ENCODE measurements at places on chromosomes 12 and 14. TPM values are rescaled to one million over a fixed set of nuclear protein-coding genes. Genes with fewer than 3 reads are reported as not detected.

DNA sequence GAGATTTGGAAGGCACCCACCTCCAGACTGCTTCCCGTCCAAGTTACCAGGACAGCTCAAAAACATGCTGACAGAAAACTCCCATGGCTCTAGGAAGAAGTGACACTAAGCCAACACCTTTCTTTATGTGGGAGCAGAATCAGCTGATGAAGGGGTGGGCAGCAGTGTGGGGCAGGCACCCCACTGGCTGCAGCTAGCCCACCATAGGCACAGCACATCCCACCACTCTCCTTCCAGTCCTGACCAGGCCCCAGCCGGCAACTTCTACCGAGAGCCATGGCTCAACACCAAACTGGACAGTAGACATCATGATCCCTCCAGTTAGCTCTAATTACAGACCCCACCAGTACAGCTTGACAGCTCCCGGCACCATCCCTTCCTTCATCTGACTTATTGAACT is 45.0 kb downstream of the SH2B3 start:
- DNase-seq: no peak

DNA sequence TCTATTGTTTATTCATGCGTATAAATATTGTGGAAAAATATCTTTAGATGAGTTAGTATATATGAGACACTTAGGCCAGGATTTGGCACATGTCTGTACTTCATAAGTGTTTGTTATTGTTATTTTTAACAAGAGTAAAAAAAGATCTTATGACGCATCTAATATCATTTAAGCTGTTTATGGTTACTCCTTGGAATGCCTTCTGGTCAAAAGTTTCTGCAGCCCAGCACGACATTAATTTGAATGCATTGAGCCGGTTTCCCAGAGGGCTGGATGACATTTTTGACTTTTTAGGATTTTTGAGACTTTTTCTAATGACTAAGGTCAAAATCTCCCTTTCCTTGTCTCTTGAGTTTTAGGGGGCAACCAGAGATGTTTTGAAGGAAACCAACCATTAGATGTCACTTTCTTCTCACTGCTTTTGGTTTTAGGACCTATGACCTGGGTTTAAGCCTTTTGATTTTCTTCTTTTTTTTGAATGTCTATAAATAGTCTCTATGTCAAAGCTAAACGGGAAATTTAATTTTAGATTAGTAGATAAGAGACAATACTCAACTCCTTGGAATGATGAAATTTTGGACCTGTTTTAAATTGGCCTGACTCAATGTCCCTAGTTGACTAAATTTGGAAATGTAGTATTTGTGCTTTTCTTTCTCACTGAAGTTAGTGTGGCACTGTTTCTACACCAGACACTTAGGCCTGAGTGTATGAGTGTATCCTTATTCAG is 215.5 kb downstream of the AEBP2 start:
- DNase-seq: peak; percentile 55

- DNase-seq: no peak
Measured at GRCh38 chr14:50800032-50800431, 30.9 kb downstream of the NIN start.

DNA sequence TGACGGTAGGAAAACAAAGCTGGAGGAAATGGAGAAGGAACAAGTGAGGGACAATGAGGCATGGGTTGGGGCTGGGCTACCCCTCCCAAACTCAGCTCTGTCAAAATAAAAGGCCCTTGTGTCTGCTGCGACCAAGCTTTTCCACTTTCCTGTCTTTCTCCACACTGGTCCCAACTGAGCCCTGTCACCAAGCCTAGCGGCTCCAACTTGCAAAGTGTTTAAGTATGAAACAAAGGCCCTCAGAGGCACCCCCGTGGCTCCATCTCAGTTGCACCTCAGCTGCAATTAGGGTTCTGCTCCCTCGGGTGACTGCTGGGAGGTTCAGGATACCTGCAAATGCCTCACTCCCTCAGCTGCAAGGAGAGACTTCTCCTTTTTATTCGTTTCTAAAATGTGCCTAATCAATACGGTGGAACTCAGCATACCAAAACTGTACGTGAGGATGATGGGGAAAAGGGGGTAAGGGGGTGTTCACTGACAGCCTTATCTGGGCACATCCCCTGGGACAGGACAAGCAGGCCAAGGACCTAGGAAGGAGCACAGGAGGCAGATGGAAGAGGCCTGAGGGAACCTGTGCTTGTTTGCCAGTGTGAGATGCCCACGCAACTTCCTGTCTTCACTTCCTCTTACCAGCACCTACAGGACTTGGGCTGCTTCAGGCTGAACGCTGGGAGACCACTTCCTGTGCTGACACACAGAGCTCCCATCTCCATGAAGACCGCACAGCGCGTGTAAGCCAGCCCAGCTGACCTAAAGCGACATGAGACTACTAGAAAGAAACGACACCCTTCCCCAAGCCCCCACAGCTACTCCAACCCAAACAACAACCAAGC is 8.9 kb downstream of the VAMP1 start:
- DNase-seq: peak; percentile 40

DNA sequence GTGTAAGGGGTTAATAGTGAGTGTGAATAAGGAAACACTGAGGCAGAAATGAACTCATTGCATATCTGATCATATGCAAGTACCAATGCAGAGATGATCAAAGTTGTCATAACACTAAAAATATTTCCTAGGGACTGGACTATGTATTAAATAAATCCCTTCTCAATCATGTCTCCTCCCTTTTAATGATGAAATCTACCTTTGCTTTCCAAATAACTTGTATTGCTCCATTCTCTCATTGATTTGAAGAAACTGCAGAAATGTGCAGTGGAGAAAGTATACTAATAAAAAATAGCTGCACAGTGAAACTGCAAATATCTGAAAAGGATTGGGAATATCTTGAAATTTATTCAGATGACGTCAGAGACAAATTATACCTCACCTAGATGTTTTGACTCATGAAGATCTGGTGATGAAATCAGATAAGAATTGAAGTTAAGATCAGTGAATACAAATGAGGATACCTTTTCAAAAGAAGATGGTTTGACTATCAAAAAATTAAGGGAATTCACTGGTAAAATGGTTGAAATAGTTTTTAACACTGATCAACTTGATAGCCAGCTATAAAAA is 1264.9 kb upstream of the USP15 start:
- no peak for DNase-seq

GRCh38 chr12:80598004-80598606 is 109.3 kb upstream of the MYF6 start:
- peak; percentile 30 for DNase-seq

DNA sequence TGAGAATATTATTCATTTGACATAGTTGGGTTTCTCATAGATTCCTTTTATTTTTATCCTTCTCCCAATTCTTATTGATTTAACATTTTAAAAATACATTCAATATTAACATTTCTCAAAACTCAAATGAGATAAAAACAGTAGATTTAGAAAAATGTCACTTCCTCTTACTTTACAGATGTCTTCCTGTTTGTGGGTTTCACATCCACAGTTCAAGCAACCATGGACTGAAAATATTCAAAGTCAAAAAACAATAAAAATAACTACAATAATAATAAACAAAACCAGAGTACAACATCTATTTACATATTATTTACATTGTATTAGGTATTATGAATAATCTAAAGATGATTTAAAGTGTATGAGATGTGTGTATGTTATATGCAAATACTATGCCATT is 111.3 kb upstream of the SLC16A7 start:
- DNase-seq: no peak

DNA sequence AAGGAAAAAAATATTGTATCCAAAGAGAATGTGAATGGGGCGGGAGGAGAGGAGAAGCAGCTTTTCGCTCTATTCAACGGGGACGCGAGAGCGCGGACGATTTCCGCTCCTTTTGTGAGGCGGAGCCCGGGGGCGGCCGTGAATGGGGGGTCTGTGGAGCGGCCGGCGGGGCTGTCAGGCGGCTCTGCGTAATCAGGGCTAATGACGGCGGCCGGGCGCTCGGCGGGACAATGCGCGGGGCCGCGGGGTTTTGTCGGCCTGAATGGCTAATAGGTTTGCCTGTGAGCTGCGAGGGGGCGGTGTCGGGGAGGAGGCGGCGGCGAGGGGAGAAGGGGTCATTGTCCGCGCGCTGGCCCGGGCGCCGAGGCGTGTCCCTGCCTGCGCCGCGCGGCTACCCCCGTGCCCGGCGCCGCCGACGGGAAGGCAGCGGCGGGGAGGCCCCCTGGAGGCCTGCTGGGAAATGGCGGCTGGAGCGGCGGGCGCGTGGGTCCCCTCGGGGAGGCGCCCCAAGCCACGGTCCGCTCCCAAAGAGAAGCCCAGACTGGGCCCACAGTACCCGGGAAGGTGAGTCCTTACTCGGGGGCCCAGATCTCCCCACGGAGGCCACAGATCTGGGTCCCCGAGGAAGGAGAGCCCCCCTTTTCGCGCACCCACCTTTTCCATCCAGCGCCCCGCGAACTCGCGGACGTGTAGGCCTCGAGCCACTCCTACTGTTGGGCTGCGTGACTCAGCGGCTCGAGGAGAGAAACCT is 6.0 kb downstream of the SIX6 start:
- no peak for DNase-seq

DNA sequence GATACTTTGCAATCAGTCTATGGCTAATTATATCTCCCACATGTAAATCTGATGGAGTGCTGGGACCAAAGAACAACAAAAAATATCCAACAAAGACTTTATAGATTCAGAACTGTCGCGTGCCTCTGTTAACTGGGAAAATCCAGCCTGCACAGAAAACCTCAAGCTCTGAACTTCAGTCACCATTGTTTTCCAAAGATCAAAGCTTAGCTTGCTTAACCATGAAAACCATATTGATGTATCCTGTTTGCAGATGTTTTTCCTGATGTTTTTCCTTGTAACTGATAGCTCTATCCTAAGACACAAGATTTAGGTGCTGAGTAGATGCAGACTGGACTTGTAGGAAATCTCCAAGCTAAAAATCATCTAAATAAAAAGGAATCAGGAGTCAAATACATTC is 163.7 kb downstream of the GXYLT1 start:
- peak; percentile 21 for DNase-seq

- DNase-seq: no peak
Measured at GRCh38 chr14:81144824-81145603, 75.7 kb downstream of the GTF2A1 start.

GRCh38 chr14:102138535-102138934 is 1.2 kb upstream of the WDR20 start:
- no peak for DNase-seq

DNA sequence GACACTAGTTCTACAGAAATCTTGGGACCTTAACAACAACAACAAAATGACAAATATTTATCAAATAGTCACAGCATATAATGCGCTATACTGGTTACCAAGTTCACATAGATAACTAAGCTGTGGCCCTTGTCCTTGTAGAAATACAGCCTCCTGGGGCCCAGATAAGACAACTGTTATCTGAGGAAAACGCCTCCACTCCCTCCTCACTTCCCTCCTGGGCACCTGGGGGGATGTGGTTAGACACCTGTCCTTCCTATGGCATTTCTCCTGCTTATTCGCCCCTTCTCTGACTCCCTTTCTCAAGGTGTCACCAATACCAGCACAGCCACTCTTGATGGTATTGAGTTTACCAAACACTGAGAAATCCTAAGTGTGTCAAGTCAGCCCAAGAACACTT is 419.4 kb downstream of the RAD51B start:
- DNase-seq: no peak

- DNase-seq: no peak
Measured at GRCh38 chr12:78866518-78866917, 1.9 kb downstream of the SYT1 start.

DNA sequence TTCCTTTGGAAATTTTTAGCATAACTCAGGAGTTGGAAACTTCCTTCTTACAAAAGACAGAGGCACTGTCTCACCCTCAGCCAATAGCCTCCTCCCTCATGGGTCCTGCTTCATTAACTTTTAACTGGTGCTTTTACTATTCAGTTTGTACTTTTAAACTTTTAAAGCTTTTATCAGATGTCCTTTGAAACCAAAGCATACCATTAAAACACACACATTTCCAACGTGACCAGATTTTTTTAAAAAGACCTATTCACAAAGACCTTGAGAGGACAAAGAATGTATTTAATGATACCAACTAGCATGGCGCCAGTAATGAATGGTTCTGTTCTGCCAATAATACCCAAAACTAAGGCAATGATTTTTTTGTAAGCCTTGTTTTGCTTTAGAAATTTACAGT is 173.6 kb upstream of the EEA1 start:
- no peak for DNase-seq

DNA sequence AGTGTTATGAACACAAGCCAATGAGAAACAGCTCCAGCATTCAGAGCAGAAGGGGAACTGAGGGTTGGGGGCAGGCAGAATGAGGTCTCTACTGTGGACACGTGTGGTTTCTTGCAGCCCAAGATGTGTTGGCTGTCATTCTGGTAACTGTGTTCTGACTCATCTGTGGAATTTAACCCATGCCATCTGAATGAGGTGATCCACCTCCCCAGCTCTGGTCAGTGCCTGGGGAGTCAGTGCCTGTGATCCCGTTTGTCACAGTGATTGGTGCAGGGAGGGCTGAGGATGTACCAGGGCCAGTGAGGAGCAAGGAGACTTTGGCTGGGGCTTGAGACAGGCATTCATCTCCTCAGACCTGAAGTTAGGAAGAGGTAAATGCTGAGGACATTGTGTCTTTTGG is 216.8 kb downstream of the MSRB3 start:
- DNase-seq: no peak

- no peak for DNase-seq
Measured at GRCh38 chr12:131171029-131171428, 217.3 kb downstream of the ADGRD1 start.

- DNase-seq: no peak
Measured at GRCh38 chr14:91078095-91078737, 17.8 kb upstream of the RPS6KA5 start.

DNA sequence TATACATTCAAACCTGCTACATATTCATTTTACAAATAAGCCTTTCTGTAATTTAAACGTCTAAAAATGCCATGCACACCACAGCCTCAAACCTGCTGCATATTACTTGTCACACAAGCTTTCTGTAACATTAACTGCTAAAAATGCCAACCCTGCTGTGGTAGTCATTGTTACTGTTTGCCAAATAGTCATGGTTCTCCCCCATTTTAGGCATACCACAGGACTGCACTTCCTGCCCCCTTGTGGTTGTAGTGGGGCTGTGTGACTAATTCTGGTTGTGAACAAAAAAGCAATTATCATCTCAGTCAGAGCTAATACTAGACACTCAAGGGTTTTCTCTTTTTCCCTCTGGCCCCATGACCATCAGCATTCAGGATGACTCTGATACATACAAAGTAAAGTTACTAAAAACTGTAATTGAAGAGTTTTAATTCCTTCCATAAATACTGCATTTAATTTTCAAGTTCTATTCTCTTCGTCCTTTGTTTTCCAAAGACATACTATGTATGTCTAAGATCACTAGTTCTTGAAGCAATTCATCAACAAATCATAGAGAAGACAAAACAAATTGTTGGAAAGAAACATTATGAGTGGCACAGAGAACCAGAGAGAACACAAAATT is 5.7 kb upstream of the SLC35F4 start:
- DNase-seq: peak; percentile 25

The MSI1 gene
- 0.96 TPM for total RNA-seq

The B4GALNT1 gene
- 1.4 TPM for total RNA-seq

The CLEC1A gene
- 3.1 TPM for total RNA-seq

The PIANP gene
- total RNA-seq: not detected

The RHOJ gene
- total RNA-seq: 4.8 TPM

The NEMP1 gene
- total RNA-seq: 7.5 TPM

The C3AR1 gene
- total RNA-seq: 9.6 TPM

The FIGNL2 gene
- 0.48 TPM for total RNA-seq

The ESR2 gene
- 1.2 TPM for total RNA-seq

All from umbilical cord (tissue), 2 donors.